Pericardium fibroblast (primary cell): ENCODE measurements at places on chromosomes 6 and 20. TPM values are rescaled to one million over a fixed set of nuclear protein-coding genes. Genes with fewer than 3 reads are reported as not detected.

LHFPL5 gene
- total RNA-seq, result not detected in 2 replicates

AGPAT4 gene
- 3.9 and 4.5 TPM in 2 replicates for total RNA-seq

PAX1 gene
- total RNA-seq, result not detected in 2 replicates

RAET1L gene
- not detected in 2 replicates for total RNA-seq

JAG1 gene
- total RNA-seq, result 18.6 and 54.8 TPM in 2 replicates

WASF1 gene
- 20.2 and 25.3 TPM in 2 replicates for total RNA-seq

PGC gene
- not detected in 2 replicates for total RNA-seq

HTR1E gene
- total RNA-seq, result not detected in 2 replicates

KCNK16 gene
- total RNA-seq, result not detected in 2 replicates

MED23 gene
- 13.2 and 15.2 TPM in 2 replicates for total RNA-seq

IL17F gene
- not detected in 2 replicates for total RNA-seq

RAB44 gene
- not detected in 2 replicates for total RNA-seq

ETV7 gene
- not detected in 2 replicates for total RNA-seq

LY86 gene
- total RNA-seq, result not detected in 2 replicates
